ENCODE measurements at places on chromosomes 2 and 18. TPM values are rescaled to one million over a fixed set of nuclear protein-coding genes. Genes with fewer than 3 reads are reported as not detected.

Gene FBXO41
- polyA plus RNA-seq = 0.80 TPM

Gene BBS5
- 4.5 TPM for polyA plus RNA-seq

Gene NCKAP1
- 43.7 TPM for polyA plus RNA-seq

Gene PHOSPHO2
- 3.7 TPM for polyA plus RNA-seq

Gene ROCK1
- polyA plus RNA-seq = 11.2 TPM

Gene TLX2
- polyA plus RNA-seq = 0.28 TPM

Gene ACOXL
- not detected for polyA plus RNA-seq

Gene TSPYL6
- polyA plus RNA-seq = not detected

Gene XDH
- polyA plus RNA-seq = 0.06 TPM

Gene CPO
- not detected for polyA plus RNA-seq

Gene ELAC1
- 8.7 TPM for polyA plus RNA-seq

Gene RBKS
- polyA plus RNA-seq = 1.9 TPM

Gene DQX1
- polyA plus RNA-seq = 4.1 TPM

Gene TMEM37
- 16.4 TPM for polyA plus RNA-seq

Gene LYG2
- polyA plus RNA-seq = not detected

Gene GALR1
- not detected for polyA plus RNA-seq

Gene NOTO
- polyA plus RNA-seq = not detected

Gene DSG3
- not detected for polyA plus RNA-seq

Gene TCF7L1
- 4.3 TPM for polyA plus RNA-seq

Gene DTNA
- 11.1 TPM for polyA plus RNA-seq

Gene LAMA3
- 9.5 TPM for polyA plus RNA-seq

Gene WDSUB1
- polyA plus RNA-seq = 9.6 TPM

Gene CEP76
- 4.1 TPM for polyA plus RNA-seq

Gene LONRF2
- polyA plus RNA-seq = 0.31 TPM

Gene BIN1
- polyA plus RNA-seq = 49.6 TPM

Gene DCDC2C
- not detected for polyA plus RNA-seq

Gene NEDD4L
- polyA plus RNA-seq = 50.9 TPM

Gene GLB1L
- polyA plus RNA-seq = 4.9 TPM

Gene FEV
- 6.4 TPM for polyA plus RNA-seq

Gene COLEC11
- polyA plus RNA-seq = 9.9 TPM

Gene MERTK
- 3.9 TPM for polyA plus RNA-seq

Gene COL6A3
- 9.3 TPM for polyA plus RNA-seq

Gene OTOS
- polyA plus RNA-seq = not detected

Gene AQP12A
- polyA plus RNA-seq = not detected

Gene CCBE1
- polyA plus RNA-seq = 0.61 TPM

Gene CFC1
- polyA plus RNA-seq = 8.6 TPM

All from stomach (tissue), 19 donors.